AG04449 (cell line): ENCODE measurements at places on chromosomes 16 and 17.

GRCh38 chr16:4015275-4016004, 100.8 kb downstream of the ADCY9 start:
- DNase-seq, result no peak

- DNase-seq, result no peak
Observed at GRCh38 chr16:47774661-47775060, 313.5 kb downstream of the PHKB start.

DNA sequence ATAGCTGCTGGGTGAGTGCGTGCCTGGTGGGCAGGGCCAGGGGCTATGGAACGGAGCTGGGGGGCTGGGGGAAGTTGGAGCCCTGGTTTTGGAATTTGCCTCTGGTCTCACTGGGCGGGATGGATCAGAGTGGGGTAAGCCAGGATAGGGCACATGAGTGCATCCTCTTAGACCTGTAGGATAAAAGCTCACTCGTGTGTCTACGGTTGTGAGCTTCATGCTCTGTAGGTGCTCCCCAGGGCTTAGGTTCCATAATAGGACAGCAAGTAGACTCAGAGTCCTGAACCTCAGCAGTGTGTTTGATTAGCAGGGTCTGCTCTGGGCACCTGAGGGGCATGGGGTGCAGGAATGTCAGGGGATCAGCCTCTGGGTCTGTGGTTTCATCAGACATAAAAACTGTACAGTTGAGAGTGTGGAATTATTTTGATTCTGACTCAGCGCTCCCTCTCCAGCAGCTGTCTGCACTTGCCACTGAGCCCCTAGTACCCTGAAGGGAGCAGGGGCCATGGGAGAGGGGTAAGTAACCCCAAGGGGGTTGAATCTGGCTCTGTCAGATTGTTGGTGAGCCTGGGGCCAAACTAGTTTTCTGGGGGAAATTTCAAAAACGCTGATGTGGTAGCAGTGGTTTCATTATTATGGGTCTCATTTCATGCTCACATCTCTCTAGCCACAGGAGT, 84.2 kb upstream of the LGALS9 start:
- DNase-seq, result no peak

GRCh38 chr16:89969741-89970410, 21.3 kb downstream of the DEF8 start:
- DNase-seq, result no peak

DNA sequence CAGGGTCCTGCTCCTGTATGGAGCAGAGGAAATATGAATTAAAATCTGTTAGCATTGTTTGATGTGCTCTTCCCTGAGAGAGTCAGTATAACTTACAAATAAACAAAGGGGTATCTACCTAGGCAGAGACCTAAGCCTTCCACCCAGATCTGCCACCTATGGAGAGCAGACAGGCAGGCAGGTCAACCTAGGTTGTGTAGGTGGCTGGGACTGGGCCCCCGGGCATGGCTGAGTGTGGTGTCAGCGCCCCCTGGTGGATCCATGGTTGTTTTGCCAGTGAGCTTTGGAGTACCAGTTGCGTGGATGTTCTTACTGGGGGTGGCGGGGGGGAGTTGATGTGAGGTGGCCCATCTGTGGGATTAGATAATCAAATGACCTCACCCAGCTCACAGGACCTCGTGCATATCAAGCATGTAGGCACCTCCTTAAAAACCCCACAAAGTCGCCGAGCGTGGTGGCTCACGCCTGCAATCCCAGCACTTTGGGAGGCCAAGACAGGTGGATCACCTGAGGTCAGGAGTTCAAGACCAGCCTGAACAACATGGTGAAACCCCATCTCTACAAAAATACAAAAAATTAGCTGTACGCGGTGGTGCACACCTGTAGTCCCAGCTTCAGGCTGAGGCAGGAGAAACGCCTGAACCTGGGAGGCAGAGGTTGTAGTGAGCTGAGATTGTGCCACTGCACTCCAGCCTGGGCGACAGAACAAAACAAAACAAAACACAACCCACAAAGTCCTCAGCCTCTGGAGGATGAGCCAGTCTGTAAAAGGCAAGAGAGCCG, 17.6 kb downstream of the DUS2 start:
- DNase-seq, result no peak

GRCh38 chr16:28549301-28549899, 4.3 kb upstream of the SGF29 start:
- no peak for DNase-seq

GRCh38 chr16:473046-474043, 47.9 kb downstream of the RAB11FIP3 start:
- no peak for DNase-seq
